ENCODE measurements at places on chromosomes 7 and 10.

GRCh38 chr7:105096306-105096705 lies 82.3 kb downstream of the KMT2E start:
- DNase-seq = no peak

- no peak for DNase-seq
Measured at GRCh38 chr7:47470567-47471357, 111.1 kb downstream of the TNS3 start.

DNA sequence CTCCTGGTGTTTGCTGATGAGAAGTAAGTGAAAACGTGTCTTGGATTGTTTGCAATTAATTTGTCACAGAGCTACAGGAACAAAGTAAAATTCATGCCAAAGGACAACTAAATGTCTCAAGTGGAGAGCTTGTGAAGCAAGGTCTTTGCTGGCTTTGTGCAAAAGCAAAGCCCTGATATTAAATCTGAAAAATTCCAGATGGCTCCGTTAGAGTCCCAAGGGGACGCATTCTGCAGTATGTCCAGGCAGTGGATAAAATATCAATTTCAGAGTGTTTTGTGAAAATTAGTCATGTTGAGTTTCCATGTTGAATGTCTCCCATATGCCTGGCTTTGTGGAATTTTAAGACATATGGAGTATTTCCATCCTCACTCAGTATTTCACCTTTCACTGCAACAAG lies 102.5 kb upstream of the PTN start:
- DNase-seq = no peak

- no peak for DNase-seq
Measured at GRCh38 chr7:151677581-151678226, 158.0 kb upstream of the RHEB start.

DNA sequence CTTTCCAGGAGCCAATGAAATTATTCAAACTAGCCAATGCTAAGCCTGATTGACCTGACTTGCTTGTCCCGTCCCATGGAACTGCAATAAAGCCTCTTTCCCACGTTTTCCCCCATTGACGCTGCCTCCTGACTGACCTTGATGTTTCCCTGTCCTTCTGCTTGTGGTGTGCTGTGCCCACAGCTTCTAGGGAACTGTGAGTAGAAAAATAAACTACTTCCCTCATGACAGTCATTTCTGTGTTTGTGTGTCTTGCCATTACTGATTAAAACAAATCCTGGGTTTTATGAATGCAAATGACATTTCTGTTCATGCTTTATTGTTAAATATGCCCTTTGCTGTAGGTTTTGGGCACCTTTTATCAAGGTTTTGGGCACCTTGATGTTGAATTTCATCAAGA lies 91.3 kb upstream of the ABI1 start:
- DNase-seq = no peak

- no peak for DNase-seq
Measured at GRCh38 chr10:62019685-62020359, 118.3 kb downstream of the ARID5B start.

DNA sequence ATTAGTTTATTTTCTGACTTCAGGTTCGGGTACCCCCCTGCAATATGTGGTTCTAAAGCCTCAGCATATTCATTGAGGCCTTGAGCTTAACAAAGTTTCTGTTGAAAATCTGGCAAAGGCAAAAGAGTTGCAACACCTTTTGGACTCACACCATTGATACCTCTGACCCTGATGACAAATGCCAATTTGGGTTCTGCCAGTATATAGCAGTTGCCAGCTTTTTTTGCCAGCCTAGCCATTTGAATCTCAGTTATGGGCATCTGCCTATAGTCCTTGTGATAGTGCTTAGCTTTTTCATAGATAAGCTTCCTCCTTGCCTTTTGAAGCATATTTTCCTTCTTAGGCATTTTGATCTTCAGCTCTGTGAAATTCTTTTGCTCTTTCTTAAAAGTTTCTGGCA lies 31.9 kb downstream of the LIPJ start:
- DNase-seq = no peak

- DNase-seq = no peak
Measured at GRCh38 chr7:114468844-114469243, 54.2 kb downstream of the FOXP2 start.

DNA sequence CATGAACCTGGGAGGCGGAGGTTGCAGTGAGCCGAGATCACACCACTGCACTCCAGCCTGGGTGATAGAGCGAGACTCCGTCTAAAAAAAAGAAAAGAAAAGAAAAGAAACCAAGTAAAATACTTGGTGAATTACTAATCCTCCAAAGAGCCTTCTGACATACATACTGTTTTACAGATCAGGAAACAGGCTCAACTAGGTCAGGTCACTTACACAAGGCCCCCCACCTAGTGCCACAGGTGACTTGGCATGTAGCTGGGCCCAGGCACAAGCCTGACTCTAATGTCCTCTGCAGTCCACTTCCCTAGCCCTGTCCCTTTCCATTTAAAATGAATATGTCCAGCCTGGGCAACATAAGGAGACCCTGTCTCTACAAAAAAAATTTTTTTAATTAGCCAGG lies 157.0 kb downstream of the TPST1 start:
- no peak for DNase-seq

- no peak for DNase-seq
Measured at GRCh38 chr7:110693344-110693743, 397.6 kb upstream of the LRRN3 start.

DNA sequence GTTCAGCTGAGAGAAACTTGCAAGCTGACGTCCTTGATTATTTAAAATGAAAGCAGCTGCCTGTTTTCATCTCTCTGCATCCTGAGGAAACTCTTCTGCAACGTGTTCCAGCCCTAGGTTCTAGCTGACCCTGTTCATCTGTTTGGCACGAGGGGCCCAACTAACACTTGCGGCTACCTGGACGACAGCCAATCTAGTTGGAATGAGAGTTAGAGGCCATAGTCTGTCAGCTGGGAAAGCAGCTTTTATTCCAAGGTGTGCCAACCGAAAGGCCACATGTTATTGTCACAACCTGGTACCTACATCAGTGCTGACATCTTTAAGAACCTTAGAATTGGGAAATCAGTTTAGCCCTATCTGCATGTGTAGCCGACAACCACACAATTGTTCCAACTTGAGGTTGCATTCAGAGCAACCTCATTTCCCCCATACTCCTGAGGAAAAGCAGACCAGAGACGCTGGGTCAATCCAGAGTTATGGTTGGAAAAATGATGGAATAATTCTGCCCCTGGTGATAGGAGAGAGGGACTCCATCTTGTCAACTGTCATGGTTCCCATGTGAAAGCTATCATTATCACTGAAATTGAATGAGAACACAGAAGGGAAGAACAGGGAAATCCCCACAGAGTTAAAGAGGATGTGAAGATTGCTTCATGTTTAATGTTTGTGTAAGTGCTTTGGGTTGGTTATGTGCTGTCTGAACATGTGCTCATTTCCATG lies 121.6 kb downstream of the EGFR start:
- DNase-seq = peak; percentile 75

GRCh38 chr7:136874393-136875032 lies 6.1 kb downstream of the CHRM2 start:
- DNase-seq = no peak

DNA sequence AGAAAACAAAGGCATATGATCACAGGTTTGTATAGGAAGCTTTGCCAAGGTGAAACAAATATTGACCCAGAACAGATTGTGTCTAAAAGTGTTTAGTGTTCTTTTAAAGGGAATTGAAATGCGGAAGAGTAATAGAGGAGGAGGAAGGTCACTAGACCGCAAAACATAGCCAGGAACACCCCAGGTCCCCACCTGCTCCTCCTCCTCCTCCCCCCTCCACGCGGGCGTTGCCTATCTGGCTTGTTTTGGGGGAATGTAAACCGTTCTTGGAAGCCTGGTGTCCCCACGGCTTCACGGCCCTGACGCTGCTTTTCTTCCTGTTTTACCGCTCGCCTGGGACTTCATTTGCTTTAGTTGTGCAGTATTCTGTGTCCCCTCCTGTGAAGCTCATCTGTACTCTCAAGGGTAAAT lies 81.0 kb upstream of the PFKP start:
- no peak for DNase-seq

DNA sequence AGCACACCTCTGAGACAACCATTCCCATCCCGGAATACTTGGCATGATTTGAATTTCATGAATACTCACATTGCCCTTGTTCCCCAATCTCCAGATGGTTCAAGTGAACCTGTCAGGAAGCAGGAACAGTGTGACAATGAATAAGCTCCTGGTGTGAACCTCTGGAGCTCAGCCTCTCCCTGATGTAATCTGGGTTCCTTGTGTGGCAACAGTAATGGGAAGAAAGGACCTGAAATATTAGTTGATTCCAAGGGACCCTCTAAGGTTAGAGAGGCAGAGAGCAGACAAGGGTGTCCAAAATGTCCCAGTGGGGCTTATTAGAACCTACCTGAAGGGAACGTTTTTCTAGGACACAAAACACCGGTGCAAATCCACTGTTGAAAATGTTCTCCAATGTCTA lies 8.5 kb downstream of the OR2A7 start:
- DNase-seq = no peak

DNA sequence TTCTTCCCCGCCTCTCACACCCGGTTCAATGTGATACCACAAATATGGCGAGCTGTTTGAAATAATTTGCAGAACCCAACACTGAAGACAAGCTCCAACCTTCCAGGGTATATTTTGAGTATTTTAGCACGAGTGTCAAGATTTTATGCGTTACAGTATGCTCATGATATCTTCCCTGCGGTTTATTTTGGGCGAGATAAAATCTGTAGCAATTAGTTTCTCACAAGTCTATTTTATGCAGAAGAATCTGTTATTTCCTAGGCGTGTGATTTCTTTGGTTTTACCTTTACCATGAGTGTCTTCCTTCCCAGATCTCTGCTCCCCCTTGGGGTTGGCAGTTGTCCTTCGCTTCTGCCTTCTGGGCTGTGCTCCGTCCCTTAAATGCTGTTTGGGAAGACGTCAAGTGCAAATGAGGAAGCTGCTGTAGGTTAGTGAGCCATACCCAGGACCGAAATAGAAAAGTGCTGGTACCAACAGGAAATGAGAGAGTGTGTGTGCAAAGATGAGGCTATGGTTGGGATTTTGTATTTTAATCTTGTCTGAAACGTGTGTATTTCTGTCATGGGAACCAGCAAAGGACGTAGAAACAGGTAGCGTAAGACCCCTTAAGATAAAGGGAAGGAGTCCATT lies 299.8 kb downstream of the KLF6 start:
- peak; percentile 29 for DNase-seq

DNA sequence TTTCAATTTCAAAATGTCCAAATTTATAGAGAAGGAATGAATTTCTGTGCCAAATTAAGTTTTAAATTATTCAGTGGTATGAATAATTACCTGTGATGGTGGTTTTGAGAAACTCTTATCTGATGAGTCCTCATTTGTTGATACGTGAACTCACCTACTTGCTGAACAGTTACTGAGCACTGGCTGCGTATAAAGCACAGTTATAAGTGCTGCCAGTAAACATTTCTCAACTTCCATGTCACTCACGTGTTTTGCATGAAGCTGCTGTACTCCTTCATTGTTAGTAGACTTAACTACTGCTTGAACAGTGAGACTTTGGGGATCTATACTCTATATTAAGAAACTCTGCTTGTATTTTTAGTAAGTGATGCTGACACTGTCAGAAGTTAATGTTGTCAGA lies 269.1 kb upstream of the FZD8 start:
- no peak for DNase-seq

DNA sequence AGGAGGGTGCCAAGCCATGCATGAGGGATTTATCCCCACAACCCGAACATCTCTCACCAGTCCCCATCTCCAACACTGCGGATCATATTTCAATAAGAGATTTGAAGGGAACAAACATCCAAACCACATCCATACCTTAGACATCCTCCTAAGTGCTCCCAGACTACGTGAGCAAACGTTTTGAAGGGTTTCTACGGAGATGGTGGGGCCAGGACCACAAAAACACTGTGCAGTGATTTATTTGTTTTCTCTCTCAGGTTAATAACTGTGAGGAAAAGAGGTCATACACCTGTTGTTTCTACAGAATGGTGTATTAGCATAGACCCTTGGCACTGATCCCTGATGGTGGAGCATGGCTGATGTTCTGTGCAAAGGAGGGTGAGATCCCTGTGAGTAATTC lies 277.8 kb downstream of the FRMD4A start:
- no peak for DNase-seq

- DNase-seq = no peak
Measured at GRCh38 chr10:45064998-45065397, 64.3 kb downstream of the ZNF22 start.

DNA sequence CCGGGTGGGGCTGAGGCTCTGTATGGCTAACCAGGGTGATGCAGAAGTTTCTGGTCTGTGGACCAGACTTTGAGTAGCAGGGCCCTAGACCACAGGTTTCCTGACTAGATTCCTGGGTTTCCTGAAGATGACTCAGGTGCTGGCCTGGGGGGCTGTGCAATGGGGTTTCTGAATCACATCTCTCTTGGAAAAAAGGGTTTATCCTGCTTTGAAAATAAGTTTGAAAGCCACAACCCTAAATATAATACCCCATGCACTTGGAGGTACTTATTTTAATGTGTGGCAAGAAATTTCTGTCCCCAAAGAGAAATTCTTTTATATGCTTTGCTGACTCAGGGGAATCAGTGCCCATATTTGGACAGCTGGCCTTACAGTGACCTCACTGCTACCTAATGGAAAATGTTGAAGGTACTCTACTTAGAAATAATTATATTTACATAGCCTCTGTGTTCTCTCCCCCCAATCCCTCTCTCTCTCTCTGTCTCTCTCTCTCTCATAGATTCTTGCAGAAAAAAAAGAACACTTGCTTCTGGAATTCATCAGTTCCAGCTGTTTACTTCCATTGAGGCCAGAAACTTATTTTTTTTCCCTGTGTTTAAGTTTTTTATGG lies 184.4 kb upstream of the LYZL2 start:
- DNase-seq = no peak

DNA sequence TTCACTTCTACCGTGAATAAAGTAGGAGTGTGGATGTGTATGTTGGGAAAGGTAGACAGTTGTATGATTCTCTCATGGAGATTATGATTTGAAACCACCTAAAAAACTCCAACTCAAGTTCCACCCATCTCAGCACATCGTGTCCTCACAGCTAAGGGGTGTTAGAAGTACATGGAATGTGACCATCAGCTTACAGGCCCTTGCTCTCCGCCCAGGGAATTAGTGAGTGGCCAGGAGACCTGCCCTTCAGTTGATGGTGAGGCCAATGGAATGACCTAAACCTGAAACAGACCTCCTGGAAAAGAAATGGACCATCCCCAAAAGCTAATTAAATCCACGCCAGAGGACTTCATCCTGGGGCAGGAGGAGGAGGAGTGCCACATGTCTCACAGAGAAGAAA lies 2.1 kb upstream of the WNT2 start:
- no peak for DNase-seq

GRCh38 chr7:84328571-84328970 lies 134.0 kb upstream of the SEMA3A start:
- DNase-seq = no peak
